ENCODE measurements at places on chromosomes 5 and 9.
A peak's percentile ranks its signal among the peaks of the same experiment; 100 is the strongest.

- no peak for DNase-seq
Measured at GRCh38 chr5:108436696-108437095, 54.8 kb upstream of the FBXL17 start.

- DNase-seq: no peak
Measured at GRCh38 chr5:104840284-104840683, 1277.7 kb upstream of the NUDT12 start.

GRCh38 chr9:113992994-113993393, 85.1 kb downstream of the AMBP start:
- DNase-seq: no peak

GRCh38 chr5:14250084-14250695, 107.0 kb downstream of the TRIO start:
- DNase-seq: peak; percentile 75

DNA sequence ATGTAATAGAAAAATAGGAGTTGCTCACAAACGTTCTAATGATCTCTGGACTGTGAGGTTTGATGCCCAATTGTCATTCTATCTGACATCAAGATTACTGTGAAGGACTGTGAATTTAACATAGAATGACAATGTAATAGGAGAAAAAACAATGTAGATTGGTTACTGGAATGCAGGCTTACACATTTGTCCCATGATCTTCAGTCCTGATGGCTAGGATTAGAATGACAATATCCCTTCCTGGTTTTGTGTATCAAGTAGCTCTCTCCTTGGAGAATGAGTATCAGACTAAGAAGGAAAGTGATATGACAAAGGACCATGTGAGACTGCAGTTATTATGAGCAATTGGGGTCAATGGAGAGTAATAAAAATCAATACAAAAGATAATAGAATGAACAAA, 862.2 kb upstream of the C9orf72 start:
- no peak for DNase-seq

- DNase-seq: no peak
Measured at GRCh38 chr5:176542596-176543427, 5.6 kb upstream of the RNF44 start.

GRCh38 chr9:135480071-135480939, 723 bp downstream of the PPP1R26 start:
- no peak for DNase-seq

DNA sequence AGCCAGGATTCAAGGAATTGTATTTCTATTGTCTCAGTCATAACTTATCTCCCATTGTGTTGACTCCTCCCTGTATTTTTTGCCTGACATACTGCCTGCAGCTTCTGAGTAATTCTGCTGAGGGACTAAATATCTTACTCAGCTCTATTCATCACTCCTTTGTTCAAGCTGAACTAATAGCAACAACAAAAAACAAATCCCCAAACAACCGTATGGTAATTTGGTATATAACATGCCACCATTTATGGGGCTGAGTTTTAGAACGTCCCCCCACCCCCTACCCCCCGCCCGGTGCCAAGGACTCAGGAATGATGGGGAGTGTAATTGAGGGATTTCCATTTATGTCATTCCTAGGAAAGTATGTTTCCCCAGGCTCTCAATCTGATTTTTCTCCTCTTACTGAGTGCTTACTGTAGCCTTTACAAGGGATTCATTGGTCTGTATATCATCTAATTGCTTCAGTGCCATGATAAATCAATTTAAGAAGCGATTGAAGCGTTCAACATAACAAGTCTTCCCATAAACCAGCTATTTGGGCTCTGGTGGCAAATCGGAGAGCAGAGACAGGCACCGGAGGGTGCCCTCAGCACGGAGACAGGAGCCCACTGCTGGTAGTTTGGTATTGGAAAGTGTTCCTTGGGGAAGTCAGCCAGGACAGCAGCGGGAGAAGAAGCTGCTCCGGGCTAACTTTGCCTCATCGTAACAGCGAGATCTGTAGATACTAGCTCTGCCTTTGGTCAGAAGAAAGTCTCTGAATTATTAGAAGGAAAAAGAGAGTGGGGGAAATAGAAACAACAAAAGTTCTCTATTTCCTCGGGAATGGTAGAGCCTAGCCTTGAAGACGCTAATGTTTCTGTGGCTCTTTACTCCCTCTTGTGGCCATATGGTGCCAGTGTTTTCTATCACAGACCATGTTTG, 40.7 kb upstream of the HSD17B4 start:
- DNase-seq: peak; percentile 64

- DNase-seq: no peak
Measured at GRCh38 chr9:108637340-108637739, 218.4 kb downstream of the ACTL7B start.

DNA sequence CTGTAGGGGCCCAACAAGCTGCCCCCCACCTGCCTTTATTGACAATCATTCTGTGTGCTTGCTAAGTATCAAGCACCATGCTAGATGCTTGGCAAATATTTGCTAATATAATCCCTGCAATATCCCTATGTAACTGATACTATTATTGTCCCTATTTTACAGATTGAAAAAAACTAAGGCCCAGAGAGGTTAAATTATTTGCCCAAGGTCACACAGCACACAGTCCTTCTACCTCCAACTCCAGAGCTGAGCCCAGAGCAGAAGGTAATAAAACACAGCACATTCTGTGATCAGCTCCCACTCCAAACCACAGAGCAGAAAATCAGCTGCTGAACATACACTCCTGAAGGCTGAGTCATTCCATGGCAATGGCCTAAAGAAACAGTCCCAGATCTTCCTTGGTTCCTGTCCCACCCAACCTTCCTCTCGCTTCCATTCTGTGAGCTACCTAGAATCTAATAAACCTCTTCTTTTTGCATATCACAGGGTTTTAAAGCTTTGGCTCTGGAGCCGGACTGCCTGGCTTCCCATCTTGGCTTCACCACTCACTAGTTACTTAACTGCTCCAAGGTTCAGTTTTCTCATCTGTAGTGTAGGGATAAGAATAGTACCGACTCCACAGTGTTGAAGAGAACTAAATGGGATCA, 66.7 kb upstream of the ADRA1B start:
- DNase-seq: no peak

GRCh38 chr9:98310752-98311392, 55.4 kb upstream of the TBC1D2 start:
- no peak for DNase-seq

- no peak for DNase-seq
Measured at GRCh38 chr9:124366476-124367220, 48.6 kb downstream of the PSMB7 start.

- DNase-seq: peak; percentile 64
Measured at GRCh38 chr5:80959768-80960442, at the start of gene RASGRF2. RASGRF2 (plus strand) TSS chr5:80960363; CDS start chr5:80960739, 376 bp downstream.

DNA sequence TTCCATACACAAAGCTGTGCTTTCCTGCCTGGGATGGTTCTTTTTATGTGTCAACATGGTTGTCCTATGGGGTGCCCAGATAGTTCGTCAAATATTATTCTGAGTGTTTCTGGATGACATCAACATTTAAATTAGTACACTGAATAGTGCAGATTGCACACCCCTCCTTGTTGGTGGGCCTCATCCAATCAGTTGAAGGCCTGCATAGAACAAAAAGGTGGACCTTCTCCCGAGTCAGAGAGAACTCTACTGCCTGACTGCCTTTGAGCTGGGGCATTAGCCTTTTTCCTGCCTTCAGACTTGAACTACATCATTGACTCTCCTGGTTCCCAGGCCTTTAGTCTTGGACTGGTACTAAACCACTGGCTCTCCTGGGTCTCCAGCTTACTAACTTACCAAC, 80.4 kb downstream of the SHB start:
- DNase-seq: no peak

GRCh38 chr5:54886866-54887265, 98.5 kb downstream of the ESM1 start:
- no peak for DNase-seq

DNA sequence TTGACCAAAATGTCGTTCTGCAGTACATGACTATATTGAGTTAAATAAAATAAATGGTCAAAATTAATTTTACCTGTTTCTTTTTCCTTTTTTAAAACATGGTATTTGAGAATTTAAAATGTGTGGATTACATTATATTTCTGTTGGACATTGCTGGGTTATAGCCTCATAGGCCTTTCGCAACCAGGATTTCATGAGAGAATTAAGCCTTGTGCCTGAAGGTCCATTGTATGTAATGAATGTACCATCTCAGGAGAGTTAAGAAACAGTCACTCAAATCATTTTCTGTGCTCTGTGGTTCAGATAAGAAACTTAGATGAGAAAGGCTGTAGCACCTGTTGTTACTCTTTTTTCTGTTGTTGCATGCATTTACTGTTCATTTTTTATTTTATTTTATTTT, 103.5 kb downstream of the ANGPTL2 start:
- no peak for DNase-seq

DNA sequence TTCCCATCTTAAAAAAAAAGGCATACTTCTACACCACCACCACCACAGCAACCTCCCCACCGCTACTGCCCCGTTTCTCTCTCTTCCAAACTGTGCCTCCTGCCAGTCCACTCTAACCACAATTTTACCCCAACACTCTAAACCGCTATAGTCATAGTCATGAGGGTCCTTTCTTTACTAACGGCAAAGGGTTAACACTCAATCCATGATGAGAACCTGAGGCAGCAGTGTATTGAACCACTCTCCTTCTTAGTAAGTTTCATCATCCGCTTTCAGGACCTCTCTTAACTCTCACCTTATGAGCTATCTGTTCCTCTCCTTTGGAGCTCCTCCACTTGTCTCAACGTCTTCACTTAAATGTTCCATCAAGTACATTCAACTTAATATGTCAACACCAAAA, 34.0 kb downstream of the IDNK start:
- DNase-seq: no peak

DNA sequence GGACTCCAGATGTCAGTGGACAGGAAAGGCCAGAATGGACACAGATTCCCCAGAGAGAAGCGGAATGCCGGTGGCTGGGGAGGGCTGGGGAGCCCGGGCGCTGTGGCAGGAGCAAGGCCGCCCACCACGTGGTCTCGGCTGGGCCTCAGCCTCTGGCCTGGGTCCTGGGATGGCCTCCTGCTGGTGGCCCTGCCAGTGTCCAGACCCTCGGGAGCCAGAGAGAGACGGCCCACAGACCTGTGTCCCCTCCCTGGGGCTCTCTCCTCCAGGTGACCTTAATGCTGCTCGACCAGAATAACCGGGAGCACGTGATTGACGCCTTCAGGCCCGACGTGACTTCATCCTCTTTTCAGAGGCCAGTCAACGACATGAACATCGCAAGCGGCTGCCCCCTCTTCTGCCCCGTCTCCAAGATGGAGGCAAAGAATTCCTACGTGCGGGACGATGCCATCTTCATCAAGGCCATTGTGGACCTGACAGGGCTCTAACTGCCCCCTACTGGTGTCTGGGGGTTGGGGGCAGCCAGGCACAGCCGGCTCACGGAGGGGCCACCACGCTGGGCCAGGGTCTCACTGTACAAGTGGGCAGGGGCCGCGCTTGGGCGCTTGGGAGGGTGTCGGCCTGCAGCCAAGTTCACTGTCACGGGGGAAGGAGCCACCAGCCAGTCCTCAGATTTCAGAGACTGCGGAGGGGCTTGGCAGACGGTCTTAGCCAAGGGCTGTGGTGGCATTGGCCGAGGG, 19.0 kb downstream of the FBXW5 start:
- DNase-seq: no peak

- DNase-seq: no peak
Measured at GRCh38 chr5:66407765-66408164, 188.4 kb upstream of the MAST4 start.

DNA sequence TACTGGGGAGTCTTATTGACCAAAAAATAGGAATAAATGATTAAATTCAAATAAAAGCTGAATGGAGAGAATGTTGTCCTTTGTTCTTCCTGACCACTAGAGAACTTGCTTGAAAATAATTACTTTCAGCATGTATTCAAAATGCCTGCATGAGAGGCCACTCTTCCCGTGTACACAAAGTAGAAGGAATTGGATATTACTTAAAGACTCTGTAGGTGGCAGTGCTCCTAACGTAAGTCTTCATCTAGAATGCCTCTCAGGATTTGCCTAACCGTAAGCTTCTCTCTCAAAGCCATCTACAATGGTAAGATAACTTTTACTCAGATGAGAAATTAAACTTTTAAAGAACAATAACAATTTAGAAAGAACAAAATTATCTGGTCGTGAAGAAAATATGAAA, 620.0 kb upstream of the CCNG1 start:
- DNase-seq: no peak

DNA sequence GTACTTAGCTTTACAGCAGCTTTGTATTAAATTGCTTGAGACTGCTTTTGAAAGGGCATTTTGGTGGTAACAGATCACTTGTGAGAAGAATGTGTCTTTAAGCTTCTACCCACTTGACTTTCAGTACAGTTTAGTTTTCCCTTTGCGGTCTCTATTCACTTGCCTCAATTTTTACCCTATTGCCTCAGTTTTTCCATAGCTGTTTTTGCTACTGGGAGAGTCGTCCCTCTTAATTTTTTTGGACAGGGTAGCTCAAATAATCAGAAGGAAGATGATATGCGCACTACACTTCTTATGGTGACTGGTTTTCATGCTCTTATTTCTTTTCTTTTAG, 18.8 kb downstream of the UGCG start:
- no peak for DNase-seq

DNA sequence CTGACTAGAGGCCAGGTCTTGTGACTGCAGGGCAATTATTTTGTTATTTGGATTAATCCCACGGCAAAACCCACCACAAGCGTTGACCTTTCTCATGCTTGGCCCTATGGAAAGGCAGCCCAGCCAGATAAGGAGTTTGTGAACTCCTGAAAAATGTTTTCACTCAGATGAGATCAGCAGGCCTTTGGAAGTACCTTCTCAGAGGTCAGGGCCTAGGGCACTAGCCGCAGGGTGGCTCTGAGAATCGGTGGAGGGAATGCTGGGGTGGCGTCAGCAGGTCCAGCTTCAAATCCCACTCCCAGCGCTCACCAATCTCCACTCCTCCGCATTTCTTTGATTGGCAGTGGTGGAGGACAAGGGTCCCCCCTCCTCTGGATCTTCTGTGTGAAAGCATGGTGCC, 194.4 kb downstream of the GADD45G start:
- peak; percentile 40 for DNase-seq

DNA sequence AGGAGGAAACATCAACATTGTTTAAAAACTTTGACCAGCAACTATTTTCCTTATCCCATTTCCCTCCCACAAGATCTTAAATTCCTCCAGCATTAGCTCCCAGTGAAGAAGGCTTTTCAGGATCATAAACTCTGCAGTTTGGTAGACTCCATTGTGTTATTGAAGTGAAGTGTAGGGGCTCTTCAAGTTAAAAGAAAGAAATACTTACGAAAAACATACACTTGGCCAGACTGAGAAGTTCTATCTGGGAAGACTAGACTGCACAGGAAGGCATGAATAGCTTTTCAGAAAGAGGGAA, 22.3 kb downstream of the LIFR start:
- DNase-seq: no peak
